ENCODE measurements at places on chromosomes 12 and 14.

DNA sequence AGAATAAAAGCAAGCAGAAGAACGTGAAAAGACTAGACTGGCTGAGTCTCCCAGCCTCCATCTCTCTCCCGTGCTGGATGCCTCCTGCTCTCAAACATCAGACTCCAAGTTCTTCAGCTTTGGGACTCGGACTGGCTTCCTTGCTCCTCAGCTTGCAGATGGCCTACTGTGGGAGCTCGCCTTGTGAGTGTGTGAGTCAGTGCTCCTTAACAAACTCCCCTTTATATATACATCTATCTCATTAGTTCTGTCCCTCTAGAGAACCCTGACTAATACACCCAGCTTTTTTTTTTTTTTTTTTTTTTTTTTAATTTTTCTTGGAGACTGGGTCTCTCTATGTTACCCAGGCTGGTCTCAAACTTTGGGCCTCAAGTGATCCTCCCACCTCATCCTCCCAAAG lies 46.9 kb downstream of the ACTN1 start:
- no peak for DNase-seq

DNA sequence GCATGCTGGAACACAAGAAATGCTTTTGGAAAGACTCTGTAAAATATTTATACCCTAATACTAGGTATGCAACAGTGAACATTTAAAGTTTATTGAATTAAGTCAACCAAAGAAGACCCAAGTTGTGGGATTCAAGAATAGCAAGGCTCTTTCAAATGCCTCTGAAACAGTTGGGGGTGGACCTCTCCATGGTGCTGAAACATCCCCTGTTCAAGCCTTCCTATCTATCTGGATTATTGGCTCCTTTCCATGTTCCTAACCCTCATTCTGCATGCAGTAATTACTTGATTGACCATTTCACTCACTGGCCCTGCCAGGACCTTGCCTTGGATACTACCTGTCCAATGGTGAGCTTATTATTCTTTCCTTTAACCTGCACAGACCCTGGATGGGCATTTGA lies 349.7 kb downstream of the NRXN3 start:
- DNase-seq = peak; percentile 84

DNA sequence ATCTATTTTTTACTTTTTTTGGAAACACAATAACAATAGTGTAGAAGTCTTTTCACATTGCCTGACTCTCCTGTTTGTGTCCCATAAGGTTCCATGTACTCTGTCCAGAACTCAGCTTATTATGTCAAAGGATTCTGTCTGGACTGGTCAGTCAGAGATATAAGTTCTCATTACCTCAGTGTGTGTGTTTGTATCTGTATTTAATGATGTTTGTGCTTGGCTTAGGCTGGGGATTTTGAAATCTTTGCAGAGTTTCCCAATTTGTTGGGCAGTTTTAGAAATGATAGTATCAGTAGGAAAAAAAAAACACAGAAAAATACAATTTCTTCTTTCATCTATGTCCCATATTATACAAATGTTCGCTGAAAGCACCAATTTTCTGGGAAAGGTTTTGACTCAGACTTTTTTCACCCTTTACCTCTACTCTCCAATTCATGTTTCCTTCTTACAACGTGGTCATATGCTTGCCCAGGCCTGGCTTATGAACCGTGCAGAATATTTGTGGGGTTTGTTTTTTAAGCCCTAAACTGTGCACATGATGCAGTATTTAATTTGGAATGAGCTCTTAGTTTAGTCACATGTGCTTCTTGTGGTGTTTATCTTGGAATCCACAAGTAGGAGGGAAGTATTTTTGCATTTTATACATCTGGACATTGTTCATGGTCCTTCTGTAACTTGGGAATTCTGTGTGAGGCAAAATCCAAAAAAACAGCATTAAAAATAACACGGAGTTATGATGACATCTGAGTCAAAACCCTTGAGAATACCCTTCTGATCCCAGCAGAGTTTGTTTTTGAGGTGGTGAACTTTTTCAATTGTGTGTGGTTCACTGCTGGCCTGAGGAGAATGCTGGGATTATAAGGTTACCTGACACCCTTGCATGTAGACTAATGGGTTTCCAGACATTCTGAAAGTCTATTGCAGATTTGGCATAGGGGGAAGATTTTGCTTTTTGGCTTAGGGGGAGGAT lies 121.2 kb downstream of the RAD51B start:
- DNase-seq = no peak

DNA sequence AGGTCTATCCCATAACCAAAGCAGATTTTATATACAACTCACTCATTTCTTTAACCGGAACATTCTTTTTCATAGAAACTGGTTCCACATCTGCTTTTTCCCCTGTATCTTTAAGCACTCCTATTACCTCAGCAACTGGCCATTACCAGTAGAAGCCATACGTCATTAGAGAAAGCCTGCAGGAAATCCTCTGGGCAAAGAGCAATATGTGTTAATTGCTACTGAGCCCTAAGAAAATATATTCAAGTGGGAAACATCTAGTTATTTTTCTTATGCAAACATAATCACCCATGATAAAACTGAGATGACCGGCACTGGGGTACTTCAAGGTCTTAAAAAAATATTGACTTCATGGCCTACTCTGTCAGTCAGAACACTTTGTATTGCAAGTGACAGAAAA lies 28.2 kb upstream of the CPSF6 start:
- DNase-seq = no peak

DNA sequence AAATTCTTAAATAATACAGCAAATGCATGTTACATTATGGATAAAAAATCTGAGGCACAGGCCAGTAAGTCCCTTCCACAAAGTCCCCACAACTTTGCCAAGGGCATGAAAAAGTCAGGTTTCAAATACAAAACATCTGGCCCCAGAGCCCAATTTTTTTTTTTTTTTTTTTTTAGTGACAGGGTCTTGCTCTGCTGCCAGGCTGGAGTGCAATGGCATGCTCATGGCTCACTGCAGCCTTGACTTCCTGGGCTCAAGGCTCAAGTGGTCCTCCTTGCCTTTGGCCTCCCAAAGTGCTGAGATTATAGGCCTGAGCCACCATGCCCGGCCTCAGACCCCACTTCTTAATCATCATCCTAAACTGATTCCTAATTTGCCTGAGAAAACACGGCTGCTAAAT lies 3.1 kb upstream of the TTC8 start:
- DNase-seq = no peak

- no peak for DNase-seq
Measured at GRCh38 chr12:59636945-59637691, 41.3 kb downstream of the SLC16A7 start.

- no peak for DNase-seq
Measured at GRCh38 chr12:121921066-121921465, 2.7 kb downstream of the CFAP251 start.

DNA sequence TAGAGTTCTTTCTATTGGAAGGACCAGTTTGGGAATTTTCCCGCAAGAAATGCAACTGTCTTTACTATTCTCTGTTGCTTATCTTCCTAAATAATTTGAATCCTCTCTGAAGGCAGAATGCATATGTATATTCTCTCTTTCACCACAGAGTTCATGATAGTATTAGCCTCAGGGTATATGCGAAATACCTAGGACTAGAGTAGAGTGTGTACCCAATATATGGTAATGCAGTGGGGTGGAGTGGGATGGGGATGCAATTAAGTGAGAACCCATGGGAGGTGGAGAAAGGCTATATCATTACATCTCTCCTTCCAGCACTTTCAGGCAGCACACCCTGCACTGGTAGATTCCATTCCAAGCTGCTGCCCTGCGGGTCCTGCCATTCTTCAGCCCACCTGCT lies 207.3 kb downstream of the ANO2 start:
- no peak for DNase-seq

DNA sequence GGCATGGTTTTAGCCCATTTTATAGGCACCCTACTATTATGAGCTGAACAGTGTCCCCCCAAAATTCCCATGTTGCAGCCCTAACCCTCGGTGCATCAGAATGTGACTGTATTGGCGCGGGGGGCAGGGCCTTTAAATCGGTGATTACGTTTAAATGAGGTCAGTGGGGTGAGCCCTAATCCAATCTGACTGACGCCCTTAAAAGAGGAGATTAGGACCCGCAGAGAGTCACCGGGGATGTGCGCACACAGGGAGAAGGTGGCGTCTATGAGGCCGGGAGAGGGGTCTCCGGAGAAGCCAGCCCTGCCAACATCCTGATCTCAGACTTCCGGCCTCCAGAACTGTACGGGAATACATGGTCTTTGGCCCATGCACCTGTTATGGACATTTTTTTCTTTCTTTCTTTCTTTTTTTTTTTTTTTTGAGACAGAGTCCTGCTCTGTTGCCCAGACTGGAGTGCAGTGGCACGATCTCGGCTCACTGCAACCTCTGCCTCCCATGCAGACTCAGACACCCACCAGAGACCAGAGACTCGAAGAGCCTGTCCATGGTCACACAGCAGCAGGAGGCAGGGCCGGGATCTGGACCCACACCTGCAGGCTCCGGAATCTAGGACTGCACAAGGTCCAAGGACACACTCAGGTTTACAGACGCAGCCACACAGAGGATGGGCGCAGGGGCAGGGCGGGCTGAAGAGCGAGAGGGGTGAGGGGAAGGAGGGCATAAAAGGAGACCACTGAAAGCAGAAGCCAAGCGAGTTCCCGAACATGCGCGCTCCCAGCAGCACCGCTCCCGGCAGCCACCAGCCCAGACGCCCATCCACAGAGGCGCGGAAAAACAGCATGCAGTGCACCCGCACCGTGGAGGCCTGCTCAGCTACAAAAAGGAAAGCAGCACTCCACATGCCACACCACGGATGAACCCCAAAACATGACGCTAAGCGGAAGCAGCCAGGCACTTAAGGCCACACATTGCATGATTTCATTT lies 19.0 kb downstream of the SCARB1 start:
- DNase-seq = no peak

DNA sequence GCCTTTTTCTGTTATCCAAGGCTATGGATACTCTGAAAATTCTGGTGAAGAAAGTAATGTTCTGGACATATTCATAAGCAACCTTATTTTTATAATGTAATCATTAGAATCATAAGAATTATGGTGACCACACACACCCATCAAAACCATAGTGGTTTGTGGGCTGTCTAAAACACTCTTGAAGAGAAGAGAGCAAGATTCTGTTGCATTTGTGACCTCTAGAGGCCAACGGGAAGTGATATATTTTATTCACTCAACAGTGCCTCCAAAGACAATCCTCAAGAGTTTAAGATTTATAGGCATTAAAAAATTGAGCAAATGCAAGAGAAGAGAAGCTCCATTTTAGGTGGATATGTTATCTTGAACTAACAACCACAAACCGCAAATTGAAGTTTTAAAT lies 68.5 kb upstream of the LGR5 start:
- DNase-seq = no peak

- no peak for DNase-seq
Measured at GRCh38 chr12:103924761-103925641, 5.2 kb upstream of the HSP90B1 start.

DNA sequence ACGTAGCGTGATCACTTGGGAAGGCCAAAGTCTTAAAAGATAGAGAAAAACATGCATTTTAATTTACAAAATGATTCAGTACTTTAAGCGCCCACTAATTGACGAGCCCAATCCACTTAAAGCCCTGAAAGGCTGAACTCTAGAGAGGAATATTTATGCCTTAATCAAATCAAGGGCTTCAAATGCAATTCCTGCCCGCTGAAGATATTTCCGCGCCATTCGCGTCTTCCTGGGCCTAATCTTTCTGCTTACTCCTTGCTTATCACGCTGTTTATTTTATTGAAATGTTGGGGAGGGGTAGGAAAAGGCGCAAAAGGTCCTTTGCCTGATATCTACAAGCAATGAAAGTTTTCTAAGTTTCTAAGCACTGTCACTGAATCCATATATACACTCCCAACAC lies 4.0 kb downstream of the TBX3 start:
- DNase-seq = no peak

- no peak for DNase-seq
Measured at GRCh38 chr12:9786726-9787717, 26.3 kb upstream of the CD69 start.

Data from nephron progenitor cell (in vitro differentiated cells).